Prostate gland (tissue), 2 donors: ENCODE measurements at places on chromosomes 12 and 14.

- DNase-seq: peak; percentile 52
- H3K4me1 ChIP-seq: no peaks in the 10 kb centered on the region
- H3K27me3 ChIP-seq: no peaks in the 10 kb centered on the region
- H3K4me3 ChIP-seq: no peak overlapping the region
- H3K36me3 ChIP-seq: no peaks in the 10 kb centered on the region
Measured at GRCh38 chr12:106978035-106978800, 8.7 kb downstream of the MTERF2 start.

- no peak for DNase-seq
- H3K36me3 ChIP-seq: no peaks in the 10 kb centered on the region
- H3K4me1 ChIP-seq: no peaks in the 10 kb centered on the region
- H3K27ac ChIP-seq: no peak overlapping the region
Measured at GRCh38 chr12:66187036-66187435, 2.0 kb upstream of the IRAK3 start.

GRCh38 chr12:110725267-110725666 is 17.4 kb downstream of the PPP1CC start:
- no peaks in the 10 kb centered on the region for H3K27me3 ChIP-seq
- no peak overlapping the region for H3K4me3 ChIP-seq
- no peaks in the 10 kb centered on the region for H3K4me1 ChIP-seq
- H3K36me3 ChIP-seq: peaks cover 10% of the 10 kb centered on the region

GRCh38 chr14:99066378-99066777 is 205.6 kb downstream of the BCL11B start:
- no peak overlapping the region for H3K4me3 ChIP-seq
- no peak for DNase-seq
- H3K4me1 ChIP-seq: no peaks in the 10 kb centered on the region
- no peak overlapping the region for H3K27ac ChIP-seq
- no peaks in the 10 kb centered on the region for H3K36me3 ChIP-seq

DNA sequence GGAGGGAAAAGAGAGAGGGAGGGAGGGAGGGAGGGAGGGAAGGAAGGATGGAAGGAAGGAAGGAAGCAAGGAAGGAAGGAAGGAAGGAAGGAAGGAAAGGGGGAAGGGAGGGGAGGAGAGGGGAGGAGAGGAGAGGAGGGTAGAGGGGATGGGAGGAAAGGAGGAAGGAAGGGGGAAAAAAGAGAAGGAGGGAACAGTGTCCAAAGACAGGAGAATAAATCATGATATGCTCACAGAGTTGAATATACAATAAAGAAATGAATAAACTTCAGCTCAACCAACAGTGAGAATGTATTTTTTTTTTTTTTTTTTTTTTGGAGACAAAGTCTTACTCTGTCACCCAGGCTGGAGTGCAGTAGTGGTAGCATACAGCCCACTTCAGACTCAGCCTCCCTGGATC is 4.0 kb downstream of the OR6J1 start:
- no peak for DNase-seq
- no peaks in the 10 kb centered on the region for H3K4me1 ChIP-seq
- no peak overlapping the region for H3K27ac ChIP-seq
- no peak overlapping the region for H3K4me3 ChIP-seq
- H3K36me3 ChIP-seq: no peaks in the 10 kb centered on the region

GRCh38 chr12:11895421-11896078 is 175.2 kb upstream of the BCL2L14 start:
- no peaks in the 10 kb centered on the region for H3K36me3 ChIP-seq
- H3K4me1 ChIP-seq: no peaks in the 10 kb centered on the region
- H3K27me3 ChIP-seq: no peaks in the 10 kb centered on the region
- no peak overlapping the region for H3K27ac ChIP-seq
- DNase-seq: no peak
- no peak overlapping the region for H3K4me3 ChIP-seq

DNA sequence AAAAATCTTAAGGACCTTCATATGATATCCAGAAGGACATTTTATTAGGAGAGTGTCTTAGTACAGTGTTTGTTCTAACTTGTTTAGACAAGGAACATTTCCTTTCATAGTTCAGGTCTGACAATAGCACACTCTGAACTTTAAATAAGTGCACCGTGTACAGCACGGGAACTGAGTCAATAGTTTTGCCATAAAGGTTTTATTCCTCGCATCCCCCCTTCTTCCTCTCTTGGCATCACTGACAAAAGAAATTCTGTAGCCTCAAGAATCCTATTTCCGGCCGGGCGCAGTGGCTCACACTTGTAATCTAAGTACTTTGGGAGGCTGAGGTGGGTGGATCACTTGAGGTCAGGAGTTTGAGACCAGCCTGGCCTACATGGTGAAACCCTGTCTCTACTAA is 58.3 kb downstream of the TMCC3 start:
- H3K4me3 ChIP-seq: no peak overlapping the region
- no peaks in the 10 kb centered on the region for H3K36me3 ChIP-seq
- H3K4me1 ChIP-seq: peaks cover 23% of the 10 kb centered on the region
- peak; percentile 71 for DNase-seq
- no peaks in the 10 kb centered on the region for H3K27me3 ChIP-seq

DNA sequence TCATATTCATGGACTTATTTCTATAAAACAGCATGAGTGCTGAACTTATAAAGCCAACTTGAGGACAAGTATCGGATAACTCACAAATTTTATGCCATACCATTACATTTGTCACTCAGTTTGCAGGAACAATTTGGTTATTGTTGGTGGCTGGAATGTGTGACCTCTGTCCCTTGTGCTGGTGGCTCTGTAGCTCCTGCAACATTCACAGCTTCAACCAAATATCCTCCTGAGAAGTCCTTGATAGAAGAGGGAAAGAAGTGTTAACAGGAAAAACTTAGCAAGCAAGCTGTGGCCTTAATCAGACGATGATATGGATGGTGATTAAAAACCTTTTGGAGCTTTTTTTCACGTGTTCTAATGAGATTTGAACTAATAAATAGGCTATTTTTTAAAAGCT is 61.0 kb upstream of the DNM1L start:
- DNase-seq: no peak
- H3K27me3 ChIP-seq: no peaks in the 10 kb centered on the region
- H3K4me1 ChIP-seq: no peaks in the 10 kb centered on the region
- H3K36me3 ChIP-seq: no peaks in the 10 kb centered on the region

DNA sequence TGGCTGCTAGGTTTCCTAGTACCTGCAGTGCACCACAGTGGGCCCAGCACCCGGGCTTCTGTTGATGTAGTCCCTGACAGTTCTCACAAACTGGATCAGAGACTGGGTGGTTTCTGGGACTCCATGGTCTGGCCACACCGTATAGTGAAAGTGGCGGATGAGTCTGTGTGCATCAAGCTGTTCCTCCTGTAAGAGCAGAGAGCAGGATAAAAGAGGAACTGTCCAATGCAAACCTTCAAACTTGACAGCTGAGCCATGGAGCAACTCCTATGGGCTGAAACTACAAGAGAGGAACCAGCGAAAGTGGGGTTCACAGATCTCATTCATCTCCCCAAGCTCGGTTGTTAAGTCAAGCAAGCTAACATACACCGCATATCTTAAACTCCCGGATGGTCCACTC is 102.8 kb downstream of the PTPRB start:
- no peak for DNase-seq
- H3K36me3 ChIP-seq: no peaks in the 10 kb centered on the region
- no peaks in the 10 kb centered on the region for H3K27me3 ChIP-seq
- H3K27ac ChIP-seq: no peak overlapping the region
- no peak overlapping the region for H3K4me3 ChIP-seq

DNA sequence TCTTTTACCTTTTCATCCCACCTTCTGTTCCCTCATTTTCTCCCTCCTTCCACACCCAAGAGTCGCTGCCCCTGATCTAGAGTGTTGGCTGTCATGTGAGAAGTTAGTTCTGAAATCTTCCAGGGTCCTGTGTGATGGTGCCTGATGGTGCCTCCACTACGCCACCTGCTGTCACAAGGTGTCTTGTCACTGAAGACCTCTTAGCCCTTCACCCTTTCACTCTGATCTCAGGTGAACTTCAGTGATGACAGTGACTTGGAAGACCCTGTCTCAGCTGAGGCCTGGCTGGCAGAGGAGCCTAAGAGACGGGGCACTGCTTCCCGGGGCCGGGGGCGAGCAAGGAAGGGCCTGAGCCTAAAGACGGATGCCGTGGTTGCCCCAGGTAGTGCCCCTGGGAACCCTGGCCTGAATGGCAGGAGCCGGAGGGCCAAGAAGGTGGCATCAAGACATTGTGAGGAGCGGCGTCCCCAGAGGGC is 7.6 kb upstream of the PFDN5 start:
- peaks cover 8% of the 10 kb centered on the region for H3K4me1 ChIP-seq
- no peaks in the 10 kb centered on the region for H3K27me3 ChIP-seq
- peak; percentile 66 for DNase-seq
